ENCODE measurements at places on chromosomes 12 and 14. TPM values are rescaled to one million over a fixed set of nuclear protein-coding genes. Genes with fewer than 3 reads are reported as not detected.
A peak's percentile ranks its signal among the peaks of the same experiment; 100 is the strongest.

GRCh38 chr12:25713264-25713663 is 160.2 kb upstream of the LMNTD1 start:
- no peak for DNase-seq

DNA sequence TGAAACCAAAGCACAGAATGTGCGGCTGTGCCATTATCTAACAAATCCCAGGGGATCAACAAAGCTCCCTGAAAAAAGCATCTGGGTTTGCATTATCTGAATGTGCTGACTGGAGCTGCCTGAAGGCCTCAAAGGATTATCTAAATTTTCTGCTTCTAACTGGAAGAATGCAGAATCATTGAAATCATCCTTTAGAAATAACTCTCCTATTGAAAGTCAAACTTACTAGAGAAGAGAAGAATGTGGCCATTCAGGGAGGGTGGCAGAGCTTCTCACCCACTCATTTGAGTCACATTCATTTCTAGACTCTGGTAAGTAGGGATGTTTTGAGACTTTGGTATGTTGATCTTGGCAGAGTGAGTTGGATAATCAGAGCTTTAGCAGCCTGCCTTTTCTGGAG is 220.6 kb upstream of the RGS6 start:
- DNase-seq: no peak

- peak; percentile 42 for DNase-seq
Observed at GRCh38 chr14:65412856-65413738, 567 bp downstream of the FUT8 start.

- DNase-seq: no peak
Observed at GRCh38 chr14:103802356-103802755, 45.0 kb downstream of the PPP1R13B start.

GRCh38 chr12:6604259-6605029 is 2.7 kb downstream of the CHD4 start:
- no peak for DNase-seq

GRCh38 chr14:32004300-32004699 is 72.8 kb upstream of the ARHGAP5 start:
- peak; percentile 63 for DNase-seq

DNA sequence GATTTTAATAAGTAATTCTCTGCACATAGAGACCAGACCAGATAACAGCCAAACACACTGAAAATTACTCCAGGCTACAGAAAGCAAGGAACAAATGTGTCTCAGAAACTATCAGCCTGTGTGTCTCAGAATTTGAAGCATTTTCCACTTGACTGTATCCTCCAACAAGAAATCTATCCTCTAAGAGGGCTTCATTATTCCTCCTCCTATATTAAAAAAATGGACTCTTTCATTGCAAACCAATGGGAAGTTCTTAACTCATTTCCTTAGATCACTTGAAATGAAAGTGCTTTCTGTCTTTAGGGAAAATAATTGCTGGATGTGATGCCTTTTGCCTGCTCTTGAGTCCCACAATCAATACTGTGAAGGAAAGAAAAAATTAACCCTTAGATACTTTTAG is 2.3 kb downstream of the ST8SIA1 start:
- DNase-seq: no peak

- no peak for DNase-seq
Observed at GRCh38 chr14:64195199-64195598, 99.0 kb downstream of the ESR2 start.

GRCh38 chr12:94798113-94798512 is 147.8 kb upstream of the TMCC3 start:
- no peak for DNase-seq

DNA sequence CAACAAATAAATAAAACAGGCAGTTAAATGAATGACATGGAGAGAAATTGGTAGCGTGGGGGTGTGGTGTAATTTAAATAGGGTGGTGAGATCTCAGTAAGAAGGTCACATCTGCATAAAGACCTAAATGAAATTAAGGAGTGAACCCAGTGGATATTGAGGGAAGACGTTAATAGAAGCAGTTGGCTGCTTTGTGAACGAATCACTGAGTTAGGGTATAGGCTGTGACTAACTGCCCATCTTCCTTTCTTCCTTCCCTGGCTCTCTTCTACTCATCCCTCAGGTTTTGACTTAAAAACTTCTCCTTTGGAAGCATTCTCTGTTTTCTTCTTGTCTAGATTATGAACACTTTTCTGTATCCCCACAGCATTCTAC is 64.7 kb downstream of the BTG1 start:
- no peak for DNase-seq

DHRS4 gene
- 40.0 TPM for total RNA-seq

HIF1A gene
- total RNA-seq: 36.5 TPM
